ENCODE measurements at places on chromosomes 4 and X.

GRCh38 chr4:80196259-80196921, 913 bp upstream of the PRDM8 start:
- DNase-seq: no peak

DNA sequence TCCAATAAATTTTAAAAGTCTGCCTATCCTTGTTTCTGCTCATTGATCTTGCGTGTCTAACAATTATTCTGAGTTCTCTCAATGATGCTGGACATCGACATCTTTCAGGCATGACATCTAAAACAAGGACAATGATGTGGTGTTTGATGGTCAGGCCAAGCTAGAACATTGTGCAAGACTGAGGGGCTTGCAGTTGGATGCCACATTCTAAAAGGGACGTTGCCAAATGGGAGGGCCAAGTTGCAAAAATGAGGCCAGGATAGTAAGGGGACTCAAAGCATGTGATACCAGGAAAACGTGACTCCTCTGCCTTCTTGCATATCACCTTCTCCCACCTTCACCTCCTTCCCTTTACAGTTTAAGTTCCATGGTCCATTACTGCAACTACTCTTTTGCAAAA, 29.4 kb upstream of the NSUN7 start:
- no peak for DNase-seq

GRCh38 chr4:36099509-36099908, 144.8 kb downstream of the ARAP2 start:
- DNase-seq: no peak

- DNase-seq: no peak
Observed at GRCh38 chrX:1874416-1874815, 259.6 kb downstream of the ASMT start.

DNA sequence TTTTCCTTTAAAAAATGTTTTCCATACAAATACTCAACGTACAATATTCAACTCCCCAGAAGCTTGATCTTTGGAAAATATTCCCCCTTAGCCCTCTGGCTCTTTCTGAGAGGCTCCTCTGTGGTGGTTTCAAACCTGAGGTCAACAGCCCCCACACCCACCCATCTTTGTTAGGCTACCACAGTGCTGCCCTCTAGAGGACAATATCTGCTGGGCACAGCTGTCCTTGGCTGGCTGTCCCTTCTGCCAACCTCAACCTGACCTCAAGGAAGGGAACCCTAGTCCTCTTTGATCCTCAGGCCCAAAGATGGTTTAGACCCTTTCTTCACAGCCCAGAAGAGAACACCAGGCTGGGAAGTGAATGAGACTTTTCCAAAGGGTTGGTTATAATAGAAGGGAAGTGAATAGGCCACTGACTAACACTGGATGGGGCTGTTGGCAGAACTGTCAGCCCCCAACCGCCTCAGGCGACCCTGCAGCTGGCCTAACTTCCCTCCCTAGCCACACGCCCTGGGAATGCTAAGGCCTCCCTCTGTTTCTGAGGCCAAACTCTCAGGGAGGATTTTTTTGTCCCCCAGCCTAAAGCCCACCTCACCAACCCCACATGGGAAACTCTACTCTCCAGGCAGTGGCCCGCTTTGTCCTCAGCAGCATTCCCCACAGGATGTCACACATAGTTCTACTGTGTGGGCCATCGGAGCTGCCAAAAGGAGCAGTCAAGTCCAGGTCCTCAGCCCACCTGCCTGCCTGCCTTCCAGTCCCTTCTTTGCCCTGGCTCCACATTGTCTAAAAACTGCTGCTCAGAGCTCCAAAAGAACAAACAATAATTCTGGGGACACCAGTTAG, 34.3 kb downstream of the NYX start:
- peak; percentile 5 for DNase-seq

DNA sequence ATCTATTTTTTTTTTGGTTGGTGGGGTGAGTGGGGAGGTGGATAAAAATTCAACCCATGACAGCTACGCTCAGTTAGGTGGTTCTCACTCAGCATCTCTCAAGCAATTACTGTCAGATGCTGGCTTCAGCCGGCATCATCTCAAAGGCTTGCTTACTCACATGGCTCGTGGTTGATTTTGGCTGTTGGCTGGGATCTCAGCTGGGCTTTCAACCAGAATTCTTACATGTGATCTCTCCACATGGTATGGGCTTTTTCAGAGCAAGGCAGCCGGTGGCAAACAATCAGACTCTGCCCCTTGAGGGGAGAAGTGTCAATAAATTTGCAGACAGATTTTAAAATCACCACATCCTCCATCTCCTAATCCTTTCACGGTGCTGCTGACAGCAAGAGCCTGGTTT, 47.2 kb downstream of the SLC34A2 start:
- no peak for DNase-seq

DNA sequence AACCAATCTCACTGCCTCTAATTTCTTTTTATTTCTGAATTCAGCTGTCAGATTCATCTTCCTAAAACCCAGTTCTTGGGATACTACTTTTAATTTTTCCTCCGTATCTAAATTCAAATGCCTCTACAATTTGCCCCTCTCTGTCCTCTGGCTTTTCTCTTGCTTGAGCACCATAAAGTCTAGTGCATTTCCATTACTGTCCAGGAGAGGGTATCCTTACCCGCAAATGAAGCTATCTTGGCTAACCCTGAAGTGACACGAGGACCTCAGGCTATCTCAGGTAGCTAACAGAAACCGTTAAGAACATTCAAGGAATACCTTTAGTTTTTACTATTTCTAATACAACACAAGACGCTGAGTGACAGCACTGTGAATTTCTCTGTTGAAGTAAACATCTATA, 49.4 kb upstream of the PRR32 start:
- DNase-seq: no peak

DNA sequence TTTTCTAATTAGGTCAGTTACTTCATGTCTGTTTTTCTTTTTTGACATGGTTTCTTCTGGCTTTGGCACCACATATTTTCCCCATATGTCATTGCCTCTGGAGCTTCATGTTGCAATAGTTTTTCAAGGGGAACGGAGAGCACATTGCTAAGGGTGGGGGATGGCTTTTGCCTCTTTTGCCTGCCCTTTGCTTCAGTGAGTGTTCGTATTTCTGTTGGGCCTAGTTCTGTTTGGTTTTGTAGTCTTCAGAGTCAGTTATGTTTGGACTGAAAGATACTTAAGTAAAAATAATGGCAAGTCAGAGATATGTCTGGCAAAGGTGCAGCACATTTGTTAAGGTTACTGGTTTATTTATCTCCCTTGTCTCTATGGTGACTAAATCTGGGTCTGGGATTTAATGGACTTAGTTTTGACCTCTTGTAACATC, 29.1 kb downstream of the FHL1 start:
- DNase-seq: no peak

GRCh38 chr4:36081185-36081584, 163.1 kb downstream of the ARAP2 start:
- DNase-seq: no peak

DNA sequence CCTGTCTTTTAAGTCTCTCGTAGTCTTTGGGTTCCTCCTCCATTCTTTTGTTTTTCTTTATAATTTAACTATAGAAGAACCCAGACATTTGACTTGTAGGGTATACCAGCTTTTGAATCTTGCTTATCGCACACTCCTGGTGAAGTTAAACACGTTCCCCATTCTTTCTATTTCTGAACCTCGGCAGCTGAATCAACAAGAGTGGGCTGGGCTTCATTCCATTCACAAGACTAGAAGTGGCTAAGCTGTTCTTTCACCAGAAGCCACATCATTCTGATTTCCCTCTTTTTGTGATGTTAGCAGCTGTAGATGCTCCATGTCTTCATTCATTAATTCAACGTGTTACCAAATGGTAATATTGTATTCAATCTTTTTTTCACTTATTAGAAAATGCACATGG, 167.9 kb downstream of the CORIN start:
- DNase-seq: no peak

- DNase-seq: no peak
Observed at GRCh38 chr4:186240452-186240847, 13.1 kb downstream of the KLKB1 start.

- DNase-seq: no peak
Observed at GRCh38 chr4:182400790-182401189, 157.6 kb downstream of the TENM3 start.

GRCh38 chr4:99205153-99205979, 13.7 kb downstream of the ADH6 start:
- no peak for DNase-seq

DNA sequence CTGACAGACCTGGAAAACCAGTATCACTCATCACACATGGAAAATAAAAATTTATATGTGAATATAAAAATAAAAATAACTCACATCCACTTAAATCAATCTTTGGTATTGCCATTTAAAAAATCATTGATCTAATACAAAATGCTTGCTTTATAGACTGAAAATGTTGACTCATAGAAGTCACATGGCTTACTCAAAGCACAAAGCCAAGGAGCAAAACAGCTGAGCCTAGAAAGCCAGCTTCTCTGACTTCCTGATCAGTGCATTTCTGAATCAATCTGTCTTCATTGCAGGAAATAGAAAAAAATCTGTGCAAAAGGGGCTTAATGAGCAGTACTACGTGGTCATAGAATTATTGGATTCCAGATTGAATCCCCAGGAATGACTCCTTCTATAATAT, 176.9 kb upstream of the HS3ST1 start:
- DNase-seq: no peak

GRCh38 chr4:2125023-2125422, 65.9 kb downstream of the NAT8L start:
- no peak for DNase-seq

DNA sequence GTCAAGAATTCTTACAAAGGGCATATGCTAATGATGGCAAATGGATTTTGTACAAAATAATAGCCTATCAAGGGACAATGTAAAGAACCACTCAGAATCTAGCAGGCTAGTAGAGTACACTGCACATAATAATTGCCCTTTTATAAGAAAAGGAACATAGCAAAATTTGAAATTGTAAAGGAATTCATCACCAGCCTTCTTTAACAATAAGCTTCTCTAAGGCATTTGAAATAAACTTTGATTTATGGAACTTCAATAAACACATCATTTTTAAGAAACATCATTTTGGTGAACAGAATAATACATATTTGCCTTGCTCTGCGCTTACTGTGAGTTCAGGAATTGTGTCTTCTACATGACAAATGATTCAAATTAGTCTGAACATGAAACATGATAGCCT, 9.7 kb upstream of the ATP10D start:
- no peak for DNase-seq

GRCh38 chr4:105569057-105569865, 16.8 kb downstream of the ARHGEF38 start:
- DNase-seq: no peak

GRCh38 chr4:11468901-11469300, 40.2 kb upstream of the HS3ST1 start:
- DNase-seq: no peak

DNA sequence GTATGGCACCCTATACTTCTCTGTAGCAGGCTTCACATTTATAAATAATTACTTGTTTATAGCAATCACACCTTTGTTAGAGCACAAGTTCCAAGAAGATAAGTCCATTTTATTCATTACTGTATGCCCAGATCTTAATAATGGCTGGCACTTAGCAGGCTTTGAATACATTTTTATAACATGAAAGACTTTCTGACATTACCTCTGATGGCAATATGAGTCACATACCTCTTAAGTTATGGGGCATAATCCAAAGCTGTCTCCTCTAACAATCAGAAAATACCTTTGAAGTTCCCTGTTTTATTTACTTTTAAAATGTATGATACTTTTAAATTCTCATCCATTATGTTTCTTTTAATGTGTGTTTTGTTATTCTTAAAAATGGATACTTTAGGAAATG, 12.2 kb downstream of the SCRG1 start:
- DNase-seq: no peak

- DNase-seq: peak; percentile 12
Observed at GRCh38 chrX:151488677-151489076, 74.8 kb upstream of the PASD1 start.

DNA sequence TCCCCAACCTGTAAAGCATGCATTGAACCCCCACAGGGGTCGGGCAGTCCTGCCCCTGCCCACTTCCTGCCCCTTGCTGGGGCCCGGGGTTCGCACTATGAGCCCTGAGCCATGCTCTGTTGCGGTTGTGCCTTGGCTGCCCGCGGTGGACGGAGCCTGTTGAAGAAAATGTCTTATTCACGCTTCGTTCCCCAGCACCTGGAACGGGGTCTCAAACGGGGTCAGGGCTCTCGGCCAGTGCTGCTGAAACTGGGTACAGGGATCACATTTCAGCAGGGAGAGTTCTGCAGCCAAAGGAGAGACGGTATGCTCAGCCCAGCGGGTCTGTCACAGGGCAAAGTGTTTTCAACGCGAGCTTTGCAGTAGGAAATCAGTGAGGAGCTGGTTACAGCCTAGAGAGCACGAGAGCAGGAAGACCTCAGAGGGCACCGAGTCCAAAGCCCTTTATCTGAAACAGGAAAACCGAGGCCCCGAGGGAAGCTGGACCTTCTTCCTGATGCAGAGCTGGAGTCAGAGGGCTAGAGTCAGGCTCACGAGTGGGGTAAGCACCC, 46.3 kb upstream of the AFAP1 start:
- no peak for DNase-seq

DNA sequence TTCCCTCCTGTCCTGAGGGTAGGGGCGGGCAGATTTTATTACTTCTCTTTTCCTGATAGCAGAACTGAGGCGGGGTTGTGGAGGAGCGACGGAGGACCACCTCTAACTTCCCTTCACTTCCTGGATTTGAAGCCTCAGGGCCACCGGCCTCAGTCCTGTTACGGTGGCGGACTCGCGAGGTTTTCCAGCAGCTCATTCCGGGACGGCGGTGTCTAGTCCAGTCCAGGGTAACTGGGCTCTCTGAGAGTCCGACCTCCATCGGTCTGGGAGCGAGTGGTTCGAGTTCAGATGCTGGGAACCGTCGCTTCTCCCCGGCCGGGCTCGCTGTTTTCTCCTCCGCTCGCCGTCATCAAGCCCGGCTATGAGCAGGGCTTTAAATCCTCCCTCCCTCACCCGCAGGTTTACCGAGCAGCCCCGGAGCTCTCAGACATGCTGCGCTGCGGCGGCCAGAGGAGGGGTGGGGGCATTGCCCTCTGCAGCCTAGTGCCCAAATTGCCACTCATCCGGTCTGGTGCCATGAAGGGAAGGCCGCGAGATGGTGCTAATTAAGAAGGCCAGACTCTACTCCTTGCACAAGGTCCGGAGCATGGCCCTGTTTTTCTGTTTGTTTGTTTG, 23.3 kb downstream of the HAND2 start:
- DNase-seq: no peak

GRCh38 chr4:98838977-98839618, 89.8 kb downstream of the EIF4E start:
- DNase-seq: peak; percentile 3

DNA sequence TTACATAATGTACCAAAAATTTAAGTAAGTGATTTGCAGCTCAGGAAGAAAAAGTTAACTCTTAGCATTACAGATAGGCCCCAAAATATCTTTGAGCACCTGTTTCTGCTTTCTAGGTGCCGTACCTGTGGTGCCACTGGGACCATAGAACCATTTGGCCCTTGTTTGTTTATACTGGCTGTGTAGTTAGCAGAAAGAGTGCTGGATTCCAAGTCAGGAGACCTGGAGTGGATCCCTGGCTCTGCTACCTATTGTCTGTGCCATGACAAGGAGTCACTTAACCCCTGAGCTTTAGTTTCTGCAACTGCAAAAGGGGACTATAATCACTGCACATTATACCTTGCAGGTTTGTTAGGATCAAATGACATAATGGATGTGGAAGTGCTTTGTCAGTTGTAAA, 137.8 kb upstream of the GPR101 start:
- DNase-seq: no peak

- no peak for DNase-seq
Observed at GRCh38 chr4:48139691-48140090, 5.6 kb upstream of the TXK start.

GRCh38 chr4:1338752-1339414, 8.1 kb upstream of the UVSSA start:
- no peak for DNase-seq

- DNase-seq: no peak
Observed at GRCh38 chr4:66585767-66586166, 915.5 kb upstream of the EPHA5 start.

- no peak for DNase-seq
Observed at GRCh38 chrX:64176876-64177275, 28.6 kb downstream of the AMER1 start.

Data from H54 (cell line).